Mononuclear cell (primary cell): ENCODE measurements at places on chromosomes 5 and 9. TPM values are rescaled to one million over a fixed set of nuclear protein-coding genes. Genes with fewer than 3 reads are reported as not detected.

Gene MYMK
- total RNA-seq: not detected

Gene PAEP
- not detected for total RNA-seq

Gene GMCL2
- not detected for total RNA-seq

Gene TNFSF8
- total RNA-seq: 83.1 TPM

Gene DOCK8
- total RNA-seq: 80.8 TPM

Gene OMD
- total RNA-seq: not detected

Gene SPINK5
- not detected for total RNA-seq

Gene SLC46A2
- 0.94 TPM for total RNA-seq

Gene SLC34A3
- total RNA-seq: not detected

Gene UBTD2
- 1.7 TPM for total RNA-seq

Gene FAM174A
- 7.8 TPM for total RNA-seq

Gene SUB1
- 301 TPM for total RNA-seq
